ENCODE measurements at places on chromosomes 2 and 18.

DNA sequence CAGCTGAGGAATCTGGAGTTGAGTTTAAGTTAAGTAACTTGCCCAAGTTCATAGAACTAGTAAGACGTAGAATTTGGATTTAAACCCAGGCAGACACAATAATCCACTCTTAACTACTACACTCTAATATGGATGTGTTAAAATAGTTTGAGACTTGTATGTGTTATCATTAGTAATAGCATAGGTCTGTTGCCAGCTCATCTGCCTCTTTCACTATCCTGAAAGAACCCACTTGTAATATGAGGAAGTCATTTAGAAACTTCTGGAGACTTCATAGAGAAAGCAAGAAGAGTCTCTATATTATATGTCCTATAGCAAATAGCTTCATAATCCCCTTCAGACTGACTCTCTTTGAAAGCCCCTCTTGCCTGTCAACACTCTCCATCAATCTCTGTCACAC, 43.0 kb upstream of the ACADL start:
- no peak for DNase-seq

DNA sequence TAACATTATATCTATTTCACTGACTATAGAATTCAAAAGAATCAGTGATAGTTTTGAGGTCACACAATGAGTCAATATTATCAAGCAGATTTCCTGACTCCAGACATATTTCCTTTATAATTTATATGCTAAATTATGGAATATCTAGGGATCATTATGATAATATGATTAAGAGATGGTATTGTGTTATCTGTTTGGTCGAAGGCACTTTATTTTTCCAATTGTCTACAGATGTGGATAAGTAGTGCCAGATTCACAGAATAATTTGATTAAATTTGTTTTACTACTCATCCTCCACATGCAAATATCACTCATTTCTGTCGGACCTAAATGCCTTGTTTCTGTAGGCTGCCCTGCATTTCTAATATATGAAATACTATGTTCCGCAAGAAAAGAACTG, 4.4 kb downstream of the ZNF804A start:
- no peak for DNase-seq

GRCh38 chr2:46323730-46324129, 26.5 kb downstream of the EPAS1 start:
- no peak for DNase-seq

GRCh38 chr2:96546797-96547196, 10.2 kb downstream of the ARID5A start:
- DNase-seq = no peak

- DNase-seq = no peak
Observed at GRCh38 chr2:70104231-70105111, 17.2 kb downstream of the PCBP1 start.

GRCh38 chr2:229852565-229852964, 69.2 kb downstream of the TRIP12 start:
- peak; percentile 7 for DNase-seq

DNA sequence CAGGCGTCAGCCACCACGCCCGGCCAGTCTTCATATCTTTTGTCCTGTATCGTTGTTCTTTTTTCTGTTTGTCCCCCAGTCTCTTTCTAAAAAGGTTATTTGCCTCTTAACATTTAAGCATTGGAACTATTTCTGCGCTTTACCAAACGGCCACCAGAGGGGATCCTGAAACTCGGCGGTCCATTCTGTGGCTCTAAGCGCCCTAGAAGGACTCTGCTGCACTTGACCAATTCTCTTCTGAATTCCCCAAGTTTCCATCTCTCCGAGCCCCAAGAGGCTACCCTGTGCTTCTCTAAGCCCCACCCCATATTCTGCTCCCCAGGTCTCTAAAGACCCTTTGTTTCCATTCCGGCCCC, 33.1 kb upstream of the REG3G start:
- no peak for DNase-seq

DNA sequence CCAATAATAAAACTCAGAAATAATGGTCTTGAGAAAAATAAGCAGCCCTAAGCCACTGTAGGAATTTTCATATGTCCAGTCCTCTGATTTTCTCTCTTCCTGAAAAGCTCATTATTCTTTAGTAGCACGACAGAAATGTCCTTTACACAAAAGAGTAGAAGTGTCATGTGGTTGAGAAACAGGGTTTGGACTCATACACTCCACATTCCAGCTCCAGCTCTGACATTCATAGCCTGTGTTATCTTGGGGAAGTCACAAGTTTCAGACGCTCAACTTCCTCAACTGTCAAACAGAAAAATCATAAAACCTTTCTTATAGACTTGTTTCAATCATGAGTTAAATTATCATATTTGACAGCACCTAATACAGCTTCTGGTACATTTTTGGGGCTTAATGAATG, 511.5 kb downstream of the TNS1 start:
- DNase-seq = no peak

GRCh38 chr2:107747964-107748583, 78.6 kb upstream of the RGPD4 start:
- no peak for DNase-seq

GRCh38 chr18:79849328-79850207, 51.8 kb downstream of the KCNG2 start:
- no peak for DNase-seq

GRCh38 chr2:225190987-225191386, 148.7 kb upstream of the DOCK10 start:
- DNase-seq = no peak
